ENCODE measurements at places on chromosomes 16 and 17. TPM values are rescaled to one million over a fixed set of nuclear protein-coding genes. Genes with fewer than 3 reads are reported as not detected.

ARL5C gene
- total RNA-seq = not detected

KCNAB3 gene
- total RNA-seq = not detected

GRCh38 chr17:81416612-81417011 is 21.4 kb downstream of the BAHCC1 start:
- H3K4me3 ChIP-seq = no peak overlapping the region
- no peaks in the 10 kb centered on the region for H3K36me3 ChIP-seq
- DNase-seq = no peak
- peak overlapping the region; percentile 99 for H3K27ac ChIP-seq

DNA sequence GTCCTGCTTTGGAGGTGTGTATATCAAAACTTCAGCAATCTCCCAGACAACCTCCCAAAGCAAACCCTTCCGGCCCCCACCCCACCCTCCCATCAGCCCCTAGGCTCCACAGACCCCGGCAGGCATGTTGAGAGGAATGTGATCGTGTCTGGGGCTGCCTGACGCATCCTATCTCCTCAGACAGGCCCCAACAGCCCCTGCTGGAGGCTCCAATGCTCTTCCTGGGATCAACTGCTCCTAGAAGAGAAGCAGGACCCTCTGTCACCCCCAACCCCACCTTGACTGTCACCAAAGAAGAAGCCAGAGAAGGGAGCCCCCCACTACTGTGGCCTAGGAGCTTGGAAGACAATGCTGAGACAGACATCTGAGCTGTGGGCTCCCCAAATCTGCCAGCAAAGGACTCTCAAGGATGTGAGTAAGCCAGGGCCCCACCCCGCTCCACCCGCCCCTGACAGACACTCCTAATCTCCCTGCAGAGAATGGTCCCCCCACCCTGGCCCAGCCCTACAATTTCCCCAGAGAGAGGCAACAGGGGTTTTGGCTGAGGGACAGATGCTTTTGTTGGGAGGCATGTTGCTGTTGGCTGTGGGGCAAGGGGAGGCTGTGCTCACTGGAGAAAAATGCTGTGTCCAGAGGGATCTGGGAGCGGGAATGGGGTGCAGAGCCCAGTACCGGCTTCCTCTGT is 1.6 kb upstream of the KRT14 start:
- no peaks in the 10 kb centered on the region for H3K36me3 ChIP-seq
- H3K4me3 ChIP-seq = no peak overlapping the region
- H3K4me1 ChIP-seq = no peaks in the 10 kb centered on the region
- H3K27me3 ChIP-seq = peaks cover 2% of the 10 kb centered on the region

TBX21 gene
- total RNA-seq = not detected

Data from sigmoid colon (tissue), 7 donors.